Stomach (tissue), 19 donors: ENCODE measurements at places on chromosomes 7 and 10. TPM values are rescaled to one million over a fixed set of nuclear protein-coding genes. Genes with fewer than 3 reads are reported as not detected.
A peak's percentile ranks its signal among the peaks of the same experiment; 100 is the strongest.

GRCh38 chr10:131253931-131254858 lies 57.3 kb downstream of the TCERG1L start:
- no peak overlapping the region for H3K27ac ChIP-seq
- no peak for DNase-seq
- H3K36me3 ChIP-seq, result no peaks in the 10 kb centered on the region
- peaks cover 53% of the 10 kb centered on the region for H3K27me3 ChIP-seq
- H3K4me3 ChIP-seq, result no peak overlapping the region

GRCh38 chr10:129511758-129512157 lies 44.7 kb downstream of the MGMT start:
- no peaks in the 10 kb centered on the region for H3K4me1 ChIP-seq
- H3K27ac ChIP-seq, result no peak overlapping the region
- H3K4me3 ChIP-seq, result no peak overlapping the region
- DNase-seq, result no peak
- H3K36me3 ChIP-seq, result no peaks in the 10 kb centered on the region

DNA sequence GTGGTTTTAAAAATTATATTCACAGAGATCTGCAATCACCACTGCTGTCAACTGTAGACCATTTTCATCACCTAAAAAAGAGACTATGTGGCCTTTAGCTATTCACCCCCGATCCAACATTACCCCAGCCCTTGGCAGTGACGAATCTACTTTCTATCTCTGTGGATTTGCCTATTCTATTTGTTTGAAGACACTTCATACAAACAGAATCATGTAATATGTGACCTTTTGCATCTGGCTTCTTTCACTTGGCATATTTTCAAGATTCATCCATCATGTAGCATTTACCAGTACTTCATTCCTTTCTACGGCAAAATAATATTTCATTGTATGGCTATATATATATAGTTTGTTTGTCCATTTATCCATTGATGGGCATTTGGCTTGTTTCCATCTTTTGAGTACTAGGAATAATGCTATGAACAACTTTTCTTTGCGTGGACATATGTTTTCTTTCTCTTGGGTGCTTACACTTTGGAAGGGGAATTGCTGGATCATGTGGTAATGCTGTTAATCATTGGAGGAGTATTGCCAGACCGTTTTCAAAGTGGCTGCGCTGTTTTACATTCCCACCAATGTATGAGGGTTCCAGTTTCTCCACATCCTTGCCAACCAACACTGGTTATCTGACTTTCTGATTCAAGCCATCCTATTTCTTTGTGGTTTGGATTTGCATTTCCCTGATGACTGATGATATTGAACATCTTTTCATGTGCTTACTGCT lies 22.3 kb downstream of the ADAMTS14 start:
- H3K27ac ChIP-seq, result no peak overlapping the region
- H3K27me3 ChIP-seq, result no peaks in the 10 kb centered on the region
- H3K4me1 ChIP-seq, result peaks cover 13% of the 10 kb centered on the region
- no peaks in the 10 kb centered on the region for H3K36me3 ChIP-seq

GRCh38 chr7:120856621-120857352 lies 1.2 kb downstream of the TSPAN12 start:
- H3K27ac ChIP-seq, result peak overlapping the region; percentile 87
- no peak for DNase-seq

GRCh38 chr7:156173346-156173745 lies 361.1 kb upstream of the SHH start:
- no peak overlapping the region for H3K4me3 ChIP-seq
- no peak for DNase-seq
- no peaks in the 10 kb centered on the region for H3K4me1 ChIP-seq
- H3K36me3 ChIP-seq, result no peaks in the 10 kb centered on the region

- H3K36me3 ChIP-seq, result peaks cover 95% of the 10 kb centered on the region
- H3K27ac ChIP-seq, result peak overlapping the region; percentile 14
- peaks cover 7% of the 10 kb centered on the region for H3K4me1 ChIP-seq
- DNase-seq, result no peak
- no peak overlapping the region for H3K4me3 ChIP-seq
Observed at GRCh38 chr10:5910323-5911100, 20.5 kb downstream of the FBH1 start.

- H3K27me3 ChIP-seq, result no peaks in the 10 kb centered on the region
- H3K27ac ChIP-seq, result no peak overlapping the region
- no peak overlapping the region for H3K4me3 ChIP-seq
Observed at GRCh38 chr10:88172159-88172558, 308.7 kb downstream of the PTEN start.

- DNase-seq, result no peak
- H3K4me3 ChIP-seq, result no peak overlapping the region
- H3K27ac ChIP-seq, result no peak overlapping the region
- no peaks in the 10 kb centered on the region for H3K36me3 ChIP-seq
- H3K27me3 ChIP-seq, result peaks cover 4% of the 10 kb centered on the region
Observed at GRCh38 chr10:90912174-90912573, 8.7 kb downstream of the ANKRD1 start.

GRCh38 chr7:86745013-86745745 lies 101.5 kb downstream of the GRM3 start:
- H3K4me3 ChIP-seq, result no peak overlapping the region
- DNase-seq, result peak; percentile 26
- no peaks in the 10 kb centered on the region for H3K36me3 ChIP-seq
- H3K4me1 ChIP-seq, result no peaks in the 10 kb centered on the region
- H3K27ac ChIP-seq, result no peak overlapping the region
- no peaks in the 10 kb centered on the region for H3K27me3 ChIP-seq

- H3K36me3 ChIP-seq, result no peaks in the 10 kb centered on the region
- peaks cover 20% of the 10 kb centered on the region for H3K4me1 ChIP-seq
- no peak overlapping the region for H3K27ac ChIP-seq
- H3K4me3 ChIP-seq, result peak overlapping the region; percentile 38
Observed at GRCh38 chr7:128104108-128104742, 73.0 kb upstream of the LRRC4 start.

GRCh38 chr7:113959910-113960309 lies 41.1 kb upstream of the PPP1R3A start:
- H3K27me3 ChIP-seq, result no peaks in the 10 kb centered on the region
- no peak overlapping the region for H3K4me3 ChIP-seq
- H3K36me3 ChIP-seq, result no peaks in the 10 kb centered on the region
- H3K4me1 ChIP-seq, result no peaks in the 10 kb centered on the region
- no peak overlapping the region for H3K27ac ChIP-seq

GRCh38 chr7:46218461-46219200 lies 297.6 kb upstream of the IGFBP3 start:
- no peak overlapping the region for H3K4me3 ChIP-seq
- H3K27ac ChIP-seq, result no peak overlapping the region
- peaks cover 6% of the 10 kb centered on the region for H3K4me1 ChIP-seq
- H3K27me3 ChIP-seq, result no peaks in the 10 kb centered on the region

DNA sequence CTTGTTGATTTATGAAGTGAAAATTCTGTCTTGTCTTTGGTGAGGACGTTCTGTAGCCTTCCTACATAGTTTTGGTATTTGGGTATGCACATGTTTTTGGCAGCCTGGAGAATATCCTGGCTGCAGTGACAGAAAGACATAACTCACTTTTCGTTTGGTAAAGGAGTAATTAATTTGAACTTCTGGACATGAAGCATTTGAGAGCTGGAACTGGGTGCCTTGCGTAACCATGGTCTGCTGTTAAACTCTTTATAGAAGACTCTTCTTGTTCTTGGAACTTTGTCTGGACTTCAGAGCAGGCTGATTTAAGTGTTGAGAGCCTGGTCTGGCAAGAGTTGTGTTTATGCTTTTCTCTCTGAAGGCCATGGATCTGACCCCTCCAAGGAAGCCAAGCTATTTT lies 231.3 kb downstream of the LRMDA start:
- no peak overlapping the region for H3K4me3 ChIP-seq
- H3K27me3 ChIP-seq, result no peaks in the 10 kb centered on the region
- H3K27ac ChIP-seq, result peak overlapping the region; percentile 80
- DNase-seq, result peak; percentile 69
- H3K36me3 ChIP-seq, result no peaks in the 10 kb centered on the region
- H3K4me1 ChIP-seq, result peaks cover 7% of the 10 kb centered on the region

- H3K4me1 ChIP-seq, result peaks cover 22% of the 10 kb centered on the region
- no peak overlapping the region for H3K4me3 ChIP-seq
- no peaks in the 10 kb centered on the region for H3K36me3 ChIP-seq
- no peaks in the 10 kb centered on the region for H3K27me3 ChIP-seq
- no peak overlapping the region for H3K27ac ChIP-seq
Observed at GRCh38 chr10:1417574-1417973, 319.8 kb downstream of the ADARB2 start.

The CYP3A7 gene
- total RNA-seq, result not detected

The MRPL32 gene
- 58.6 TPM for total RNA-seq
